Kidney (tissue), 22 donors: ENCODE measurements at places on chromosomes 1 and 21. TPM values are rescaled to one million over a fixed set of nuclear protein-coding genes. Genes with fewer than 3 reads are reported as not detected.

LCE1E gene
- not detected for total RNA-seq

LRRC71 gene
- total RNA-seq, result 0.50 TPM

LCE1F gene
- total RNA-seq, result not detected

DNA sequence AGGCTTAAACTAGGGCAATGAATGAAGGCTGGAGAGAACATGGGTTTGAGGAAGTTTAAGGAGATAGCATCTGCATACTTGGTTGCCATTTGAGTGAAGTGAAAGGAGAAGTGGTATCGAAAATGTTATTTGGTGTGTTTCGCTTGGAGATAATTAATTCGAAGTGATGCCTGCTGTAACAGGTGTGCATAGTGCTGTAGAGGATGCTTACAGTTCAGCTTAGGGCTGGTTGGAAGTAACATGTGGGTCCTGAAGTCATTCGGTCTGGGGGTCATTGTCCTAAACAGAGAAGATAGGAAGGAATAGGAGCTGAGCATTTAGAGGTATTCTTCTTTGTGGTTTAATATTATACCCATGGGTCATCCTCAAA lies 301 bp upstream of the NUDT17 start:
- peak overlapping the region; percentile 82 for H3K4me3 ChIP-seq
- H3K27ac ChIP-seq, result no peak overlapping the region
- no peaks in the 10 kb centered on the region for H3K27me3 ChIP-seq
- no peak for DNase-seq

DNA sequence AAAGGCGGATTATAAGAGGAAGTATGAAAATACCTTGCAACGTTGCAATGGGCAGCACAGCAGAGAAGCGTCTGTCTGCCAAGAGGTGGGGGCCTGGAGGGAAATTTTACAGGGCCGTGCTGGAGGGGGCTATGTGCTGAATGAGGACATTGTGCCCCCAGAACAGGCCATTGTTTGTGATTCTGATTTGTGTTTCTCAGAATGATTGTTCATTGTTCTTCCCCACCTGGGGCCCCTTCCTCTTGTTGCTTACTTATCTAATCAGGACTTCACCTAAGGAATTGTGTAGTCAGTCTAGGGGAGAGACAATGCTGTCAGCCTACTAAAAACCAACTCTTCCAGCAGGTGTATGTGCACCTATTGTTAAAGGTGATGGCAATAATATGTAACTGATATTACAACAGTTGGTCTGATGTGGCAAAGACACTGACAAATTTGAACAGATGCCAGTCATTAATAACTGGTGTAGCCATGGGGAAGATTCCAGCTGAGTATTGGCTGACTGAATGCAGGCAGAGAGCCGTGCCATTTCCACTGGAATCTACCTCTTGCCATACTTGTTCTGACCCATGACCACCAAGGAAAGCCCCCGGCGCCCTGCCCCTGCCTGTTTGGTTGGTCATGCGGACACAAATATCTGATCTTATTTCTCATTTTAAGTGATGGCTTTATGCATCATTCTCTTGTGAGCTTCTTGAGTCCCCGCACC lies 45.2 kb upstream of the PSEN2 start:
- H3K27me3 ChIP-seq, result no peaks in the 10 kb centered on the region
- DNase-seq, result no peak

DNA sequence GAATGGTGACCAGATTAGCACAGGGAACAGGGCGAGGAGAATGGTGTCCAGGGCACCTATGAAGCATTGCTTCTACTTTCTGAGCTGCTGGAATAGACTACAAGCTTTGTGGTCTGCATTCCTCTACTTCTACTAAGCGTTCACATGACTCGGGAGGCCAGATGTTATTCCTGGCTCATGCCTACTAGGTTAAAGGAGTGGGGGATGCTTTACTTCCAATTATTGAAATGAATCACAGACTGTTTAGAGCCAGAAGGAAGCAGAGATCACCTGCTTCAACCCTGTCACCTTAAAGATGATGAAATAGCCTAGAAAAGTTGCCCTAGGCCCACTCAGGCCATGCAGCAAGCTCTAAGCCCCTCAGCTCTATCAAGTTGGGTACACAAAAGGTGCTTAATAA lies 633.5 kb downstream of the KIF26B start:
- no peaks in the 10 kb centered on the region for H3K27me3 ChIP-seq
- DNase-seq, result no peak
- no peaks in the 10 kb centered on the region for H3K36me3 ChIP-seq
- H3K4me3 ChIP-seq, result no peak overlapping the region
- no peaks in the 10 kb centered on the region for H3K4me1 ChIP-seq

DNA sequence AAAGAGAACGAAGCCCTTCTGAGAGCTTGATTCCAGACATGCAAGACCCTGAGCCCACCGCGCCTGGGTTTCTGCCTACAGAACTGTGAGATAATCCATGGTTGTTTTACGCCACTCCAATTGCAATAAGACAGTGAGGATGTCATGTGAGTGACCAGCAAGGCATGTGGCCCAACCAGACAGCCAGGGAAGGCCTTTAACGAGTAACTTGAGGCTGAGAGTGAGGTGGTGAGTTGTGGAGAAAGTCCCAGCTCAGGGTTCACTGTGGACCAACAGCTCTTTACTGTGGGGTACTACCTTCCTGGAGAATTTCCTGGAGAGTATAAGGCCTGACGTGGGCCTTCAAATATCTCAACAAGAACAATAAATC lies 153.9 kb downstream of the ETS2 start:
- peak overlapping the region; percentile 92 for H3K27ac ChIP-seq
- no peaks in the 10 kb centered on the region for H3K36me3 ChIP-seq
- H3K27me3 ChIP-seq, result no peaks in the 10 kb centered on the region
- no peak overlapping the region for H3K4me3 ChIP-seq
- peaks cover 5% of the 10 kb centered on the region for H3K4me1 ChIP-seq

GRCh38 chr21:35674895-35675470 lies 385.3 kb downstream of the SETD4 start:
- DNase-seq, result no peak
- no peaks in the 10 kb centered on the region for H3K36me3 ChIP-seq
- H3K27me3 ChIP-seq, result no peaks in the 10 kb centered on the region
- H3K4me1 ChIP-seq, result no peaks in the 10 kb centered on the region
- H3K4me3 ChIP-seq, result no peak overlapping the region

DNA sequence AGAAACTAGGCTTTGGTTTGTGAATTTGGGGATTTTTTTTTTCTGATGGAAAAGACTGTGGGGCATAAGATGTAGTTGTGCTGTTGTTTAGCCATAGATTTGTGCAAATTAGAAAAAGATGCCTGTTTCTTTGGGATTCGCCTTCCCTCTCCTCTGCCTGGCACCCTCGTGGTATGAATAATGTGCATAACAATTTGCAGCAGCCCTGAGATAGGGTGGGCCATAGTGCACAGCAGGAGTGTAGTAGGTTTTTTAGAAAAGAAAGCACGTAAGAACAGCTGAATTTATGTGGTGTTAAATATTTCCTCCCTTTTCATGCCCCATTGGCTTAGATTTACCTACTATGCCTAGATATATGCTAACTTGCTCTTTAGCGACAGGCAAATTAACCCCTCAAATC lies 158.9 kb downstream of the PTGER3 start:
- H3K36me3 ChIP-seq, result no peaks in the 10 kb centered on the region
- no peaks in the 10 kb centered on the region for H3K27me3 ChIP-seq
- H3K4me1 ChIP-seq, result no peaks in the 10 kb centered on the region
- H3K27ac ChIP-seq, result no peak overlapping the region
- H3K4me3 ChIP-seq, result no peak overlapping the region

- peaks cover 7% of the 10 kb centered on the region for H3K36me3 ChIP-seq
- H3K4me1 ChIP-seq, result peaks cover 35% of the 10 kb centered on the region
- H3K4me3 ChIP-seq, result no peak overlapping the region
Measured at GRCh38 chr1:31058012-31058411, 7.5 kb downstream of the PUM1 start.

DNA sequence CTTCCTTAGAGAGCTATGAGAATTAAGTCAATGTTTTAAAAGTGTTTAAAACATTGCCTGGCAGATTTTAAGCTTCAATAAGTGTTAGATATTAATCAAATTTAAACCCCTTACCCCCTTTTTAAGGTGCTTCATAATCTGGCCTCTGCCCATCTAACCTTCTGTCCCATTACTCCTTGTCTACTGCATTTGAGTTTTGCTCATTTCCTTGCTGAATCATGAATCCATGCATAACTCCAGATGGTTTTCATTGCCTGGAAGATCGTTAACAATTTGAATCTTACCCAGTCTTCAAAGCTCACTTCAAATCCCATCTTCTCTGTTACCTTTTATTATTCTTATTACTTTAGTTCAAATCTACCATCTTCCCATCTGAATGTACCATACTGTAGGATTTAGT lies 4.6 kb downstream of the HJV start:
- H3K36me3 ChIP-seq, result no peaks in the 10 kb centered on the region
- no peak for DNase-seq
- H3K4me1 ChIP-seq, result no peaks in the 10 kb centered on the region
- H3K27ac ChIP-seq, result no peak overlapping the region
- H3K27me3 ChIP-seq, result peaks cover 20% of the 10 kb centered on the region

GRCh38 chr1:192763756-192764155 lies 45.1 kb upstream of the RGS2 start:
- no peaks in the 10 kb centered on the region for H3K36me3 ChIP-seq
- H3K27ac ChIP-seq, result no peak overlapping the region
- no peak overlapping the region for H3K4me3 ChIP-seq
- H3K4me1 ChIP-seq, result no peaks in the 10 kb centered on the region
- H3K27me3 ChIP-seq, result no peaks in the 10 kb centered on the region

DNA sequence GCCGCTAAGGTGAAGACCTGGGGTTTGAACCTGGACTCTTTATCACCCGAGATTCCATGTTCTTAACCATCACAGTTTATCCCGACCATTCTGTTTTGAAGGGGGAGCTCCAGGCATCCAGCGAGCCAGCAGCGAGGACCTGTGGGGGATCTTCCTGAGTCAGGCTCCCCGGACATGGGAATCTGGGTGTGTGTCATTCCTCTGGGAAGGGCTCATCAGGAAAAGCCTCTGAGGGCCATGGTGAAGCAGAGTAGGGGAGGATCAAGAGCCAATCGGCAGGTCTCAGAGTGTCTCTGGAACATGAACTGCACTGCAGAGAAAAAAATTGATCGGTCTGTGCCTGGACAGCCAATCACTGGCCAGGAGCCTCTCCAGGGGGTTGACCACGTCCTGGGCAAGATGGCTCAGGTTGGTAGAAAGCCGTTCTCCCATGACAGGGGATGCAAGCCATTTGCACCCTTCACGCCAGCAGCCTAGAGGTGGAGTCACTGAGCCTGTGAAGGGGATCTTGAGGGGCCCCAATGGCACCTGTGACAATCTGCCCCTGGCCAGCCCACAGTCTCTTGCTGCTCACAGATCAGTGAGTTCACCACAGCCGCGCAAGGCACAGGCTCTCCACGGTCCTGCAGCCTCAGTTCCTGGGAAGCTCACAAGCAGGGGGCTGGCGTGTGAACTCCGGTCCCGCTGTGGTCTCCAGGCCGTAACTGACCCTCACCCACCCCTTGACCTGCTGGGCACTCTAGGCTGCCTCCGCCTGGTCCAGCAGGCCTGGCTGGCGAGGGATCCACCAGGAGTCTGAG lies 20.4 kb upstream of the ACTRT2 start:
- DNase-seq, result no peak
- H3K36me3 ChIP-seq, result no peaks in the 10 kb centered on the region
- no peaks in the 10 kb centered on the region for H3K27me3 ChIP-seq
- no peaks in the 10 kb centered on the region for H3K4me1 ChIP-seq
- H3K27ac ChIP-seq, result no peak overlapping the region
- no peak overlapping the region for H3K4me3 ChIP-seq

DNA sequence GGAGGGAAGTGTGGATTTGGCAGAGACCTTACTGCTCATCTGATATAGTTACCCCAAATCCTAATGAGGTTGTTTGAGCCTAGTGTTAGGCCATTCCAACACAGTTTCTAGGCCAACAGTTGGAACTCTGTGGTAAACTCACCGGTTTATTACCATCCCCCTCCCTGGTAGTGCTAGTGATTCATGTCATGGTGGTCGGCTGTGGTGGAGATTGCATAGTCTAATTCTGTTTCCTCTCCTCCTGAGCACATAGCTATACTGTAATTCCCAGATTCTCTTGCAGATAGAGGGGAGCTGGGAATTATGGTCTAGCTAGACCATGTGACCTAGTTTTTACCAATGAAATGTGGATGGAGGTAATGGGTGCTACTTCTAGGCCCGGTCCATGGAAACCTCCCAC lies 123.7 kb upstream of the KIF26B start:
- H3K4me1 ChIP-seq, result no peaks in the 10 kb centered on the region
- H3K27me3 ChIP-seq, result no peaks in the 10 kb centered on the region
- no peak overlapping the region for H3K4me3 ChIP-seq
- no peak overlapping the region for H3K27ac ChIP-seq
- H3K36me3 ChIP-seq, result no peaks in the 10 kb centered on the region

- no peaks in the 10 kb centered on the region for H3K4me1 ChIP-seq
- no peak for DNase-seq
- H3K27me3 ChIP-seq, result no peaks in the 10 kb centered on the region
Measured at GRCh38 chr1:193066606-193067005, 7.2 kb downstream of the RO60 start.

DNA sequence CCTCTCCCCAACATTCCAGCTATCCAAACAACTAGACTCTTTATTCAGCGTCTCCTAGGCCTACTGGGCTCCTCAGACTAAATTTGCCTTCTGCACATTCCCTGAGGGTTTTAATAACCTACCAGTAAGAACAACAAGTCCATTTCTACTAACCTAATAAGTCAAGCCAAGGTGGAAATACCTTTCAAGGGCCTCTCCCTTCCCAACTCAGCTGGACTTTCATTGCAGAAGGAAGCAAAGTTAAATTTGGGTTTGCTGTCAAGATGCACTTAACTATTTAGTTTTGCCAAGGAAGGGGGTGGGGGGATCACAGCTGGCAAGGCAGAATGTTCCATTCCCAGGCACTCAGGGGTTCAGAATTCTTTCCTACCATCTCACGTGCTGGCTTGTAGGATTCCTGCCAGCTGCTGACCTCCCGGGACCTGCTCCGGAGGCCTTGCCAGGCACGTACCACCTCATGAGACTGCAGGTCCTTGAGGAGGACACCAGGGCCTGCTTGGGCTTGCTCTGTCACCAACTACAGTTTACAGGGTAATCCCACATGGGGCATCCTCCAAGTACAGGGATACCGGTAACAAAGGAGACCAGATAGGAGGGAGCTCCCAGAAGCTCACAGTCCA lies 29.8 kb downstream of the SLC30A1 start:
- H3K4me3 ChIP-seq, result no peak overlapping the region
- peaks cover 15% of the 10 kb centered on the region for H3K4me1 ChIP-seq
- DNase-seq, result no peak
- no peaks in the 10 kb centered on the region for H3K36me3 ChIP-seq

- H3K27ac ChIP-seq, result no peak overlapping the region
- DNase-seq, result no peak
- H3K4me1 ChIP-seq, result no peaks in the 10 kb centered on the region
- no peaks in the 10 kb centered on the region for H3K27me3 ChIP-seq
Measured at GRCh38 chr1:84347932-84348555, 46.5 kb downstream of the SAMD13 start.

- H3K36me3 ChIP-seq, result peaks cover 53% of the 10 kb centered on the region
- no peak overlapping the region for H3K4me3 ChIP-seq
- DNase-seq, result no peak
- no peak overlapping the region for H3K27ac ChIP-seq
Measured at GRCh38 chr1:32042330-32042729, 28.7 kb downstream of the KHDRBS1 start.

GRCh38 chr21:22044431-22044830 lies 1046.2 kb downstream of the NCAM2 start:
- no peak overlapping the region for H3K27ac ChIP-seq
- no peaks in the 10 kb centered on the region for H3K36me3 ChIP-seq
- DNase-seq, result no peak
- H3K4me3 ChIP-seq, result no peak overlapping the region
